Heart left ventricle (tissue), 16 donors: ENCODE measurements at places on chromosomes 3 and 15. TPM values are rescaled to one million over a fixed set of nuclear protein-coding genes. Genes with fewer than 3 reads are reported as not detected.

- DNase-seq = no peak
Measured at GRCh38 chr3:23811919-23812318, 6.2 kb downstream of the UBE2E1 start.

- no peak for DNase-seq
Measured at GRCh38 chr3:16816048-16816780, 68.5 kb upstream of the PLCL2 start.

DNA sequence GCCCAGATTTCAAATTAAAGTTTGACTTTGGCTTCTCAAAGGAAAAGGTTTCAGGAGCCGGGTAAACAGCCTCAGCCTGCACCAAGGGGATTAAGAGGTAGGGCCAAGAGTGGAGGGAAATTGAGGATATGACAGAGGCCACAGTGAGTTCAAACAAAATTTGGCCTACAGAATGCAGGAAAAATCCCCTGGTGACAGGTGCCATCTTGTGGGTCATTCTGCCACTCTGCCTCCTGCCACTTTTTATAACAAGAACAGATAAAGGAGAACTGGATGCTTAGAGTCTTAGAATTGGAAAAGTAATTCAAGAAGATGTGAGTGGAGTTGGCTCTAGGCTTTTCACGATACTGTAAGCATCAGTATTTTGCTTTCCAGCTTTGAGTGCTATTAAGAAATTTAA, 253.2 kb downstream of the NR2F2 start:
- no peak for DNase-seq

GRCh38 chr3:73452729-73453128, 172.0 kb downstream of the PDZRN3 start:
- DNase-seq = no peak

DNA sequence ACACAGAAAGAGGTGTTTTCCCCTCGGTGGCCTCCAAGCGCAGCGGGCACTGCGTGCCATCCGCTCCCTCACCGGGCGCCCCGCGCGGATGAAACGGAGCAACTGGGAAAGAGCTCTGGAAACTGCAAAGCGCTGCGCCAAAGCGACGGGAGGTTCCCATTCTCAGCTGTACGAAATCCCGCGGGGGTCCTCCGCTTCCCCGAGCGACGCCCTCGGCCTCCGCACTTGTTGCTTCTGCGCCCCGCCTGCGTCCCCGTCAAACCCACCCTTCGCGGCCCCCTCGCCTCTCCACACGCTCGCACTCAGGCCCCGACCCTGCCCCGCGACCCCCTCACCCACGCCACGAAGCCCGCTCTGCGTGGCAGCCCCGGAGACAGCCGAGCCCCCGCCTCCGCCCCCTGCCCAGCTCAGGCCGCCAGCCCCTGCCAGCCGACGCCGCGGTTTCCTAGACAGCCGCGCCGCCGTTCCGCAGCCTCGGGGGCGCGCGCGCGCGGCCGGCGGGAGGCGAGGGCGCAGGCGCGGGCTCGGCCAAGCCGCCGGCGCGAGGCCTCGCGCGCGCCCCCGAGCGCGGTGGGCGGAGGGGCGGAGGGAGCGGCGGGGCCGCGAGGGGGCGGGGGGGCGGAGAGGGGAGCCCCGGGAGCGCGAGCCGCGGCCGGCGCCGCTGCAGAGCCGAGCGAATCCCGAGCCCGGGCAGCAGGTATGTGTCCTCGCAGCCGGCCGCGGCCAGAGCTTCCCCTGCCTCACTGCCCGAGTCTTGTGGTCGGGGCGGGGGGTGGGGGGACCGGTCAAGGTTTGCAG, at the start of gene TMEM266:
TMEM266 (plus strand) TSS at position 666 of the 798 bp plus-strand sequence. CDS start 74,279 bp downstream, outside the sequence.
- DNase-seq = peak; percentile 66

- DNase-seq = no peak
Measured at GRCh38 chr15:65920121-65920520, 50.8 kb downstream of the RAB11A start.

DNA sequence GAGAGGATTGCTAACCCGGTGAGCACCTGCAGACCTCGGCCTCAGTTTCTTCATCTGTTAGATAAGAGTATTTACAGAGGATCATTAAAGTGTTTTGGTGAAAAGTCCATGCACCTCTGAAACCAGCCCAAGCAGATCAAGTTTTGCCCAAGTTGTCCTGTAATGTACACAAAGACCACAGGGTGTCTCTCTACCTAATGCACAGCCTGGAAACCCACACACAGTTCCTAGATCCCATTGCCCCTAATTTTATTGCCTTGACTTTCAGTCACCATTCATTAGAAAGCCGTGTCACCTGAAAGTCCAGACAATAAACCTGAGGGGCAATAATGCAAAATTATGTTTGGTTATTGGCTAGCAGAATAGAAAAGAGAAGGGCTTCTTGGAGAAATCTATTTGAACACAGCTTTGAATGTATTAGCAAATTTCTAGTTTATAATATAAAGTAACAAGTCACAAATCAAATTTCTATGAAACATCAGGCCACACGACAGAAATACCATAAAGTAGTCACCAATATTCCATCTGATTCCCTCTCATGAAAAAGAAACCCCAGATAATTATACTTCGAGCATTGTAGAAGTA, 161.3 kb upstream of the SLC2A2 start:
- DNase-seq = no peak

Gene A4GNT
- not detected for total RNA-seq

DNA sequence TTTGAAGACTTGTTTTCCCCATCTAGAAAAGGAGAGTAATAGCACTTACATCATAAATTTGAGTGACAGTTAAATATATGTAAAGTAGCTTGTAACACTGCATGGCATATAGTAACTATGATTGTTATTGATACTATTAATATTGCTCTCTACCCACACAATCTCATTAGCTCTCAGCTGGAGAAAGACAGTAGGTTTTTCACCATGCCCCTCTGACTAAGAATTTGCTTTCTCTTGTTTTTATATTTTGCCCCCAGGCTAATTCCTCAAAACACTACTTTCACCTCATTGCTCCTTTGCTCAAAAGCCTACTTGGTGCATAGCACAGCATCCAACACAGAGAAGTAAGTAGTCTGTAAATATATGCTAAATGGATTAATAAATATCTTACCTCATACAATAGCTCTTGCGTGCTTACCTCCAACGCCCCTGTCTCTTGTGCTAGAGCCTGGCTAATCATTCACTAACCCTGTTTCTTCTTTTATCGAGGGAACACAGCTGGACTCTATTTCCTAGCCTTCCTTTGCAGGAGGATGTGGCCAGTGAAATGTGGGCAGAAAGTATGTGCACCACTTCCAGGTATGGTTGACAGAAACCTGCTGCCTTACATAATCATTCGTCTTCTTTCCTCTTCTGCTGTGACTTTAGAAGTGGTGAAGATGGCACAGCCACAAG, 190.0 kb downstream of the PLCH1 start:
- no peak for DNase-seq
